ENCODE measurements at places on chromosomes 13 and 19. TPM values are rescaled to one million over a fixed set of nuclear protein-coding genes. Genes with fewer than 3 reads are reported as not detected.

FOXA3 gene
- not detected for total RNA-seq

ZNF85 gene
- 6.9 TPM for total RNA-seq

WDR87 gene
- total RNA-seq, result not detected

MIR17HG gene
- 3.4 TPM for total RNA-seq

TINCR gene
- total RNA-seq, result 0.43 TPM

CXCL17 gene
- total RNA-seq, result not detected

ELOF1 gene
- total RNA-seq, result 23.2 TPM

CCNA1 gene
- 0.23 TPM for total RNA-seq

TEX29 gene
- not detected for total RNA-seq

- no peak for DNase-seq
Observed at GRCh38 chr13:95470574-95471366, 81.8 kb upstream of the CLDN10 start.

DNA sequence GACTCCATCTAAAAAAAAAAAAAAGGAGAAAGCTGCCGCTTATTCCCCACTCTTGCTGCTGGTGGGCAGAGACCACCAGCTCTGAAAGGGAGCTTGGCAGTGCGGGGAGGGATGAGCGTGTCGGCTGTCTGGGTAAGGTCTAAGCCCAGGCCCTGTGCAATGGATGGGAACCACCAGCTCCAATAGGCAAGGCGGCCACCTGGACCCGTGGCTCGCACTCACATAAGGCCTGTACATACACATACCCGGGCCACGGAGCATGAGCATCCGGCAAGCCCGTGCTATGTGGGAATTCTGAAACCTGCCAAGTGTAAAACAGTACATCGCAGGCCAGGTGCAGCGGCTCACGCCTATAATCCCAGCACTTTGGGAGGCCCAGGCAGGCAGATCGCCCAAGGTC, 56.6 kb upstream of the USE1 start:
- DNase-seq, result no peak

DNA sequence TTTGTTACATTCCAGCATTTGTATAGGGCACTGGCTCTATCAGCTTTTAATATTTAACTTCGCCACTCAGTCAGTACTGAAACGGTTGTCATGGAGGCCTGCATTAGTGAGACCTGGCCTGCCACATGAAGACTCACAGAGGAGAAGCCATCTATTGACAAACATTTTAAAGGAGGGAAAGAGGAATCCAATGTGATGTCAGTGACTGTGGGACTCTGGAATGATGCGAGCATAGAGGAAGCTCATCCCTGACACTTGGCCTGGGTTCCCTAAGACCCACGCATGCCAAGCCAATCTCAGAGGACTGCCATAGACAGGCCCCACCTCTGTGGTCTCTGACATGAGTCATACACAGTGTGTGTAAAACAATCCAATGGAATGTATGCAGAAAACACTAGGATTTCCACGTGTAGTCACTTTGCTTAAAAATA, 7.9 kb upstream of the DPY19L3 start:
- DNase-seq, result no peak

DNA sequence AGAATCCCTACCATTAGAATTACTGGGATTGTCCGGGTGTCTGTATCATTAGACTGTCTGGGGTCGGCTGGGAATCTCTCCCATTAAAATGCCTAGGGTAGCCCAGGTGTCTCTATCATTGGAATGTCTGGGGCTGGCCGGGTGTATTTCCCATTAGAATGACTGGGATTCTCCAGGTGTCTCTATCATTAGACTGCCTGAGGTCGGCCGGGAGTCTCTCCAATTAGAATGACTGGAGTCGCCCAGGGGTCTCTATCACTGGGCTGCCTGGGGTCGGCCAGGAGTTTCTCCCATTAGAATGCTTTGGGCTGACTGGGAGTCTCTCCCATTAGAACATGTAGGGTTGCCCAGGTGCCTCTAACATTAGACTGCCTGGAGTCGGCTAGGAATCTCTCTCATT, 1560.7 kb downstream of the UQCRFS1 start:
- no peak for DNase-seq

GRCh38 chr19:52296400-52296772, 583 bp upstream of the ZNF480 start:
- no peak for DNase-seq

GRCh38 chr13:75760131-75761021, 124.2 kb downstream of the LMO7 start:
- no peak for DNase-seq

GRCh38 chr19:15108145-15108844, 1.1 kb downstream of the SYDE1 start:
- no peak for DNase-seq

DNA sequence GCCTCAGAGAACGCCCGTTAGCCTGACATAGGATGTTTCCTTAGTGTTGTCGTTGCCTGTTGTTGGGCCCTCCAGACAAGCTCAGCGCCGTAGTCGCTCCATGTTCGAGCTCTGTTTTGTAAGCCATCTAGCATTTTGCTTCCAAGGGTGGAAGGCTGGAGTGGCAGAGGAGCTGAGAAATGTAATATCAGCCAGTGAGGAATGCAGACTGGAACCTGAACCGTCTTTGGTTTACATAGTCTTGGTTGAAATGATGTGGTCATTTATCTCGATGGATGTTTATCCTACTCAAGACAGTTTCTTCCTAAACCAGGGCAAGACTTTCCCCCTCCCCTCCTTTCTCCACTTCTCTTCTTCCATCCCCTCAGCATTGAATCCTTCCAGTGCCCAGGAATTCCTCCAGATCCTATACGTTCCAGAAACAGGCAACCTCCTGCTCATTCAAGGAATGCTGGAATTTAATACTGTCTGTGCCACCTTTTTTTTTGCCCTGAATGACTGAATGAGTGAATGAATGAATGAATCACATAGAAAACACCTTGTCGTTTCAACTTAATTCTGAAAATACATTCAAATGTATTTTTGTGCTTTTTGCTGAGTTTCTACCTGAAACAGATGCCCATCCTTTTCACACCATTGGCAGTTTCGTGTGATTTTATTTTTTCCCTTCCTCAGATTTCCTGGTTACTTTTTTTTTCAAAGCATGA, 109.5 kb upstream of the MBNL2 start:
- DNase-seq, result no peak

- peak; percentile 62 for DNase-seq
Observed at GRCh38 chr13:112756511-112756966, 66.7 kb downstream of the ATP11A start.

DNA sequence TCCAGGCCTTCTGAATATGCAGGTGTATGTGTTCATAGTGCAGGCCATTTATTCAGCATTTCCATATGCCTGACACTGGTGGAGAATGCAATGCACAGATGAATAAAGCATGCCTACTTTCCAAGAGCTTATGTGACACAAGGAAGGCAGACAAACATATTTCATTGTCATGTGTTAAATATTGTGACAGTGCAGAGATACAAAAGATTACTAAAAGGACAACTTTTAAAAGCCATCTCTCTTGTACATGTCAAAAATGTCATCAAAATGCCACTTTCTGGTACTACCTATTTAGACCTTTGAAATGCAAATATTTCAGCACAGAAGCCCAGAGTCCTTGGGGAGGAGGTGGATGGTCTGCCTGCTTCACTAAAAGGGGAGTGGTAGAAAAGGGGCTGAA, 254.5 kb downstream of the FGF14 start:
- no peak for DNase-seq

DNA sequence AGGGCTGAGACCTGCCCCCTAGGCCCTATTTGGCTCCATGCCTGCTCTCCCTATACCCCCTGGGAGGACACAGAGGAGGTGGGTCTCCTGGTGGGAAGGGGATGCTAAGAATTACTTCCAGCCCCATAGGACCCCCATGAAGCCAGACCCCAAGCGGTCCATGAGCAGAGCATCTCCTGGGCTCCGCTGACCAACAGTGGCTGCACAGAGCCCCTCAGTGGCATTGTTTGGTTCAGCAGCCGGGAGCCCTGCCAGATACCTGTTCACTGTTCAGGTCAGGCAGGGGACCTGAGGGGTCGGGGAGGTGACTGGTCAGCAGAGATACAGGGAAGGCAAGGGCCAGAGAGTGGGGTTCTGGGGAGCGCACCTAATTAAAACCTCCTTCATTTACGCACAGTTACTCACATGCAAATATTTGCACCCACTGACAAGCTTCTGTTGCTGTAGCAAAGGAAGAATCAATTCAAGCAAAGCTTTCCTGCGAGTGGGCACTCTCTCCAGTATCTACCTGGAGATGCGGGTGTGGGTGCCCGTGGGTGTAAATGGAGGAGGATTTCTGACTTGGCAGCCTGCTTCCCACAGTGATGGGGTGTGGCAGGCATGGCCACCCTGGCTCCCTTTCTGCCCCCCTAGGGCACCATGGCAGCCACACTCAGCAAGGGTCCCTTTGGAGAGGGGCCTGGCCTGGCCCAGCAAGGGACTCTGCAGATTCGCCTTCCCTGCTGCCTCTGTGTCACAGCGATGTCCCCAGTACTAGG, 83.5 kb downstream of the CHST8 start:
- peak; percentile 60 for DNase-seq

GRCh38 chr13:53953183-53953582, 924.6 kb downstream of the OLFM4 start:
- DNase-seq, result no peak

DNA sequence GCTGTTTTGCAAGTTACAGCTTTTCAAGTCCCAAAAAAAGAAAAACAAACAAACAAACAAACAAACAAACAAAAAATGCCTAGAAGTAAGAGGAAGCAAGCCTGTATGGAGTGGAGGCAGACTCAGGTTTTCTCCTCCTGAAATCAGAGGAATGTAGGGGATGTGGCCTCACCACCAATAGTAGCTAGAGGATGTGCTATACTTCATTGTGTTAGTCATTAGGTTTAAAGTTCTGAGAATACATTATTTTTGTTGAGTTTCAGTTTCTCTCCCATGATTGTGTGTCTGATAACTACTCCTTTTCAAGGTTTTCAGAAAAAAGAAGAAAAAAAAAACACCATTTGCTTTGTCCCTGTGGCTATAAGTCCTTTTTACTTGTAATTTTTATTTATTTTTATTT, 524.5 kb downstream of the GPC6 start:
- DNase-seq, result no peak

- DNase-seq, result no peak
Observed at GRCh38 chr13:33554919-33555791, 262.8 kb upstream of the RFC3 start.

GRCh38 chr19:2392366-2392765, 32.3 kb downstream of the TMPRSS9 start:
- DNase-seq, result no peak

GRCh38 chr19:12782174-12782423, 6.7 kb upstream of the HOOK2 start:
- no peak for DNase-seq

GRCh38 chr19:51427201-51427600, 9.8 kb upstream of the SIGLEC10 start:
- no peak for DNase-seq

- no peak for DNase-seq
Observed at GRCh38 chr19:49646586-49646985, 4.6 kb downstream of the SCAF1 start.

DNA sequence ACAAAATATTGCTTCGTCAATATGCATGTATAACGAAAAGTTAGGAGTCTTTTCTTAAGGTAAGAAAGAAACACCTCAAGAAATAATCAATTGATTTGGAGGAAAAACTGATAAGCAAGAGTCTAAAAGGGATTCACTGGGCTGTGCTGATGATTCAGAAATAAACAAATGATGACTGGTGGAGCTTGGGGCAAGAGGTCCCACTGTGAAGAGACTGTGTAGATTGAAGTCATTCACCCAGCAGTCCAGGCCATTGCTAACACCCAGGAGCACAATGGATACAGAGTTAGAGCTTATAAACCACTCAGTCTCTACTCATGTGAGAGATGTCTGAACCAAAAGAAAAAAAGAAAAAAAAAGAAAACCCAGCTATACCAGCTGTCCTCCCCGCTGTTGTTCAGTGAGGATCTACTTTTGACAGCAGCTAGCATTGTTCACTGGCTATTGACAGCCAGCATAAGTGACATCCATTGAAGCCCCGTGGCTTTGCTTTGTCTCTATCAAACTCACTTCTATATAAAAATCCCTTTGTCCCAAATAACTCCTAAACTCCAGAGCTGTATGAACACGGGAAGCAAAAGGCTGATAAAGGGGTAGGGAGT, 255.5 kb downstream of the KCTD12 start:
- no peak for DNase-seq

DNA sequence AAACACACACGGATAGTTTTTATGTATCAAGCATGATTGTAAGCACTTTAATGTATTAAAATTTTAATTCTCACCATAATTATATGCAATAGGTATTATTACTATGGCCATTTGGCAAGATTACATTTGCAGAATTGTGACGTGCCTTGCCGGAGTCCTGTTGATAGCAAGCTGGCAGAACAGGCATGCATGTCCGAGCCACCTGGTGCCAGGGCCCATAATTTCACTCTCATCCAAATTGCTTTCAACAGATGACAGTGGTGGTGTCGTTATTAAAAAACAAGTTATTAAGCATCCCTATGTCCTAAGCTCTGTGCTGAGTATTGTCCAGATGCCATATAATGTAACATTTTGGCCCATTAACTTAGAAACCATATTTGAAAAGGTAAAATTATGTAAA, 374.3 kb downstream of the FOXO1 start:
- no peak for DNase-seq

DNA sequence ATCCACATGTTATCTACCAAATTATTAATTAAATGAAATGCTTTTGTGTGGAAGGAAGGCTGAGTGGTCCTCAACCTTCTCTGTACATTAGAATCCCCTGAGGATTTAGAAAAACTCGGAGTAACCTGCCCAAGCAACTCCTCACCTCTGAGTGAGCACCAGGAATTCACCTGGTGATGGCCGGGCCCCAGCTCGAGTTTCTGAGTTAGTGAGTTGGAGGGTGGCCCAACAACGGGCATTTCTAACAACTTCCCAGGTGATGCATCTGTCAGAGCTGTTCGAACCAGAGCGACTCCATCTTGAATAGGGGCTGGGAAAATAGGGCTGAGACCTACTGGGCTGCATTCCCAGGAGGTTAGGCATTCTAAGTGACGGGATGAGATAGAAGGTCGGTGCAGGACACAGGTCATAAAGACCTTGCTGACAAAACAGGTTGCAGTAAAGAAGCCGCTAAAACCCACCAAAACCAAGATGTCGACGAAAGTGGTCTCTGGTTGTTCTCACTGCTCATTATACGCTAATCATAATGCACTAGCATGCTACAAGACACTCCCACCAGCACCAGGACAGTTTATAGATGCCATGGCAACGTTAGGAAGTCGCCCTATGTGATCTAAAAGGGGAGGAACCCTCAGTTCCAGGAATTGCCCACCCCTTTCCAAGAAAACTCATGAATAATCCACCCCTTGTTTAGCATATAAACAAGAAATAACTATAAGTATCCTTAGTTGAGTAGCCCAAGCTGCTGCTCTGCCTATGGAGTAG, 44.2 kb upstream of the SHISA2 start:
- no peak for DNase-seq

DNA sequence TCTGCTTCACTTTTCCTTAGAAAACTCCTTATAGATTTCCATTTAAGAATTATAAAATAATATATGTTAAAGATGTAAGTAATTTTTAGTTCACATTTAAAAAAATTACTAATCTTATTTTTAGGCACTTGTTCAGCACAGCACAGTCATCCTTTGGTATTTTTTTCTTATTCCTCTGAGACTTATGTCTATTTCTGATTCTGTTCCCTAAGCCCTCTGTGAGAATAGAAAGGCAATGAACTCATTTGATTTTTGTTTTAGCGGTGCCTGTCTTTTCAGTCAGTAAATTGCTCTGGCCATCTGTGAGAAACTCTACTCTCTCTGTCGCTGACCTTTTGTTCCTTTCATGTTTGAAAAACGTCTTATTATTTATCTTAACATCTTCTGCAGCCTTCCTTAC, 168.1 kb downstream of the PCDH17 start:
- DNase-seq, result no peak

GRCh38 chr19:17424743-17425365, 5.0 kb downstream of the MVB12A start:
- DNase-seq, result no peak
